DMS79 (cell line): ENCODE measurements at places on chromosomes 7 and 10.

DNA sequence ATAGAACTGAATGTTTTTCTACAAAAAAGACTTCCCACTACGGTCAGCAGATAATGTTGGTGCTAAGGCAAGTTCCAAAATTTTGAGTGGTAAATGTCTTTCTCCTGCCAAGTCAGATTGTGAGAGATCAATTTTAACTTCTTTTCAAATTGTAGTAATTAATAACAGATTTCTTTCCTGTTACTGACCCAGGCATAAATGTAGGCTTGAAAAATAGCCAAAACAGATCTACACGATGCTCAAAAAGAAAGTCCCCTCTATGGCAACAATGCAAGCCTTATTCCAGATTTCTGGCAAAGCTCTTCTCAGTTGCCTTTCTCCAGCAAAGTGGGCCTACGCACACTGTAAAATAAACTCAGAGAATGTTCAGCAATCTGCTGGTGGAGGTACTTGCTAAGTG lies 641.0 kb upstream of the NRP1 start:
- no peak for DNase-seq

DNA sequence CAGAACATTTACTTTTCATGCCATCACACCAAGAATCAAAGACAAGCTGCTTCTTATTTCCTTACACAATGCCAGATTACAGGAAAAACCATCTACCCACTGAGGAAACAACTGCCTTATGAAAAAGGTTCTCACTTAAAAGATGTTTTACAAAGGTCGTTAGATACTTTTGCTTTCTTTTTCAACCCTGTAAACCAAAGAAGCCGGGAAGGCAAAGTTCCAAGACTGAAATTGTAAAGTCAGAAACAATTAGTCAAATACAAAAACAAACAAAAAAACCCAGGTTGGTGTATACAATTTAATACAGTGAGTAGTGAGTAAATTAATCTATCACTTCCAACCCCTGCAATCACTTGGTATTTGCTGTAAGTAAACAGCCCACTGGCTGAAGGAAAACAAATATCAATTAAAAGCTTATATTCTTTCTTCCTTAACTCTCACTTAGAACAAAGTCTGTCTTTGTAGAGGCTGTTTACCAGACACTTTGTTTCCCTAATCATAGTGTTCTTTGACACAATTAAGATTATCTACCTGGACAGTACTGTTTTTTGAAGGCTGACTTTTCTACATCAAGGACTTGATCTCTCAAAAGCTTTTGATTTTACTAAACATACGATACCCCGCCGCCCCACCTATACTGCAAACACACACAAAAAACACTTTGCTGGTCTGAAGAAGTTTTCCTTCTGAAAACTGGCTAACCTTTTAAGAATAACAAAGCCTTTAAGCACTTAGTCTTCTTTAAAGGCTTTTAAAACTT lies 18.1 kb downstream of the ERLIN1 start:
- DNase-seq = no peak

- DNase-seq = no peak
Observed at GRCh38 chr10:75766106-75766505, 334.7 kb downstream of the LRMDA start.

- DNase-seq = no peak
Observed at GRCh38 chr10:119413471-119414080, 128.9 kb downstream of the RGS10 start.

- no peak for DNase-seq
Observed at GRCh38 chr10:13503745-13504463, 24.9 kb downstream of the BEND7 start.

- no peak for DNase-seq
Observed at GRCh38 chr7:121484089-121484763, 88.1 kb upstream of the FAM3C start.

DNA sequence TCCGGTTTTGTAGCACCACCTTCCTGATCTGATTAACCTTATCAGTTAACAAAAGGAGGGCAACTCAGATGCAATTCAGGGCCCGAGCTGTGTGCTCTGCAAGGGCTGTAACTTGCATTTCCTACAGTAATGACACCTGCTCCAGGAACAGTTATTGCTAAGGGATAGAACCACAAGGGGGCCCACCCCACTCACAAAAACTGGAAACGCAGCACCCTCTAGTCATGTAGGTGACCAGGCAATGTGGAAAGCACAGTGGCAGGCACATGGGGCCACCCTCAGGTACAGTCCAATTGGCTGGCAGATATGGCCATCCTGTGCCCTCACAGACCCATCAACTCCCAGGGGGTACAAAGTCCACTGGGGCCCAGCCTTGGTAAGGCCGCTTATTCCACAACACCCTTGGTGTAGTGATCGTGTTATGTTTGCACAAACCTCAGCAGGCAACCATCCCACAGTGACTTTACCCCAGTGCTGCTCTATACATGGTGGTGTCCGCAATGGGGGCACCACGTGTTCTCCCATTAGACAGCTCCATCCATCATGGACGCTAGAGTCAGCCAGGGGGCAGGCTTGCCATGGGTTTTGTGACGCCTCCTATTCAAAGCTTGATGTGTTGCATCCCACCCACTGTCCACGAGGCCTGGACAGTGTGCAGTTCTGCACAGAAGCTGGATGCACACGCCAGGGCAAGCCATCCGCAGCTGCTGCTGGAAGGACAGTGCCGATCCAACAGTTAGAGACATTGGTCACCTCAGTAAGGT lies 9.4 kb downstream of the RNF133 start:
- DNase-seq = no peak

GRCh38 chr7:15559416-15559928 lies 2.3 kb downstream of the AGMO start:
- DNase-seq = no peak

DNA sequence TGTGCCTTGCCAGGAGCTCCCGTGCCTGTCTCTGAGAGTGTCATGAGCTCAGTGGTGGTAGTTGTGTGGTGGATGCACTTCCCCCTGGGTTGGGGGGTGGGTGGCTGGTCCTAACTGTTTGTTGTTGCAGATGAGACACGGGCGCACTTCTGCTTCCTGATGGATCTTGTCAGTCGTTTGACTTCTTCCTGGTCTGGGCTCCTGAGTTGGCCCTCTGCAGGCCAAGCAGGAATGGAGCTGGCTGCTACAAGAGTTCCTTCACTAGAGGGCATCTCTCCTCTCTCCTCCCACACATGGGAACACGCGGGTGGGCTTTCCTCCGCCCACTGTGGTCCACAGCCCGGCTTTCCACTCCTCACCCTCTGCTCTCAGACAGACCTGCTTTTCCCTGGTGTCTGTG lies 82.0 kb downstream of the BMS1 start:
- DNase-seq = no peak

GRCh38 chr7:84783141-84783778 lies 403.6 kb downstream of the SEMA3D start:
- peak; percentile 3 for DNase-seq

DNA sequence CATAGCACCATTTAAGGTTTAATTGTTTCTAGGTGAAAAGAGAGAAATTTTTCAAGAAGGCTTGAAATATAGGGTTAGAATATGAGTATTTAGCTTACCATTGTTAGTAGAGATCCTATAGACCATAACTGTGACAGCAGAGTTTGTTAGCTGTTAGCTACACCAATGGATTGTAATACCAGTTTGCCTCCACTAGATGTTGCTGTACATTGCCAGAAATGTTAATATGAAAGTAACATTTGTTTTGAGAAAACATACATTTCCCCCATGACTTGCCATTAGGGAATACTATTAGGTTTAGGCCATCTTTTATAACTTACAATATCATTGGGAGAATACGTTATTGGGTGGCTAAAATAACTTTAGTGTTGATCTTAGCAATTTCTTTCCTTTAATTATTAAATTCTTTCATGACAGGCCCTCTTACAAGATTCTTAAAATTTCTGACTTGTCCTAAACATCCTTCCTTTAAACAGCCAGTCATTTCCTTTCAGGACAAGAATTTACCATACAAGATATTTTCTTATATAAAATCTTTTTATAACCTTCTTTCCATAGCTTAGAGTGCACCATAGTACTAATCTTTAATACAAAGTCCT lies 39.5 kb downstream of the ZNF117 start:
- peak; percentile 20 for DNase-seq

DNA sequence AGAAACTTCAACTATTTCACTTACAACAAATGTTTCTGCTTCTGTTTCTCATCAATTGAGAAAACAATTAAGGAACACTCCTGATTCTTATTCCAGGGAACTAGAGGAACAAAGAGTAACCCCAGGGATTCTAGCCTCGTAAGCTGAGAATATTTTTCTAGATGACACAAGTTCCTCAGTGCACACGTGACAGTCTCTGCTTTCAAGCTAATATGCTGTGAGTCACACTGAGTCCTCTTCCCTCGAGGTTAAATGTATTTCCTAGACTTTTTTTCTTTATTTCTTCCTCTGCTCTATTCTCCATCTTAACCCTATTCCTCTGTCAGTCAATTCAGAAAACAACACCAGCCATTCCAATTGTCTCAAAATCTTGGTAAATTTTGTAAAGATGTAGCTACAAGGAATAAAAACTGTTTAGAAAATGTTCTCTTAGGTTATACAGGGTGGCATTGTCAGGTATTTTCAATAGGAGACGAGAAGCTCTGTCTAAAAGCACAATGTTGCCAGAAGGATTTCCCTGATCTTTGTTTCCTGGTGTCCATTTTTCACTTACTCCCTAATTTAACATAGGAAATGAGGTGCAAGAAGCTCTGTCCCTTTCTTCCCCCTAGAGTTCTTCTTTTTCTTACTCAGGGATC lies 5.8 kb upstream of the C1GALT1 start:
- no peak for DNase-seq

DNA sequence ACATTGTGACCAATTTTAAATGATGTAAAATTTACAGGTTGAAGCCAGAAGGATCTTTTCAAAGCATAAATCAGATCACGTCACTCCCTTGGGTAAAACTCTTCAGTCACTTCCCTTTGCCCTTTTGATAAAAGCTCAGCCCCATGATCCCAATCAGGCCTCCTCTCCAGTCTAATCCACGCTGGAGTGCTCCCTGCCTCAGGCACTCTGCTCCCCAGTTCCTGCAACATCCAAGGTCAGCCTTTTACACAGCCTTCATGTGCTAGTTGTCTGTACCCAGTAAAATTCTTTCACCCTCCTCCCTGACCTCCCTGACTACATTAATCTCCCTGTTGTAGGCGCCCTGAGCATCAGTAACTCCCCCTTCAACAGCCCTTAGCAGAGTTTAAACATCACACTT lies 14.1 kb downstream of the ELMO1 start:
- no peak for DNase-seq

GRCh38 chr7:108875139-108875538 lies 305.5 kb downstream of the DNAJB9 start:
- no peak for DNase-seq

DNA sequence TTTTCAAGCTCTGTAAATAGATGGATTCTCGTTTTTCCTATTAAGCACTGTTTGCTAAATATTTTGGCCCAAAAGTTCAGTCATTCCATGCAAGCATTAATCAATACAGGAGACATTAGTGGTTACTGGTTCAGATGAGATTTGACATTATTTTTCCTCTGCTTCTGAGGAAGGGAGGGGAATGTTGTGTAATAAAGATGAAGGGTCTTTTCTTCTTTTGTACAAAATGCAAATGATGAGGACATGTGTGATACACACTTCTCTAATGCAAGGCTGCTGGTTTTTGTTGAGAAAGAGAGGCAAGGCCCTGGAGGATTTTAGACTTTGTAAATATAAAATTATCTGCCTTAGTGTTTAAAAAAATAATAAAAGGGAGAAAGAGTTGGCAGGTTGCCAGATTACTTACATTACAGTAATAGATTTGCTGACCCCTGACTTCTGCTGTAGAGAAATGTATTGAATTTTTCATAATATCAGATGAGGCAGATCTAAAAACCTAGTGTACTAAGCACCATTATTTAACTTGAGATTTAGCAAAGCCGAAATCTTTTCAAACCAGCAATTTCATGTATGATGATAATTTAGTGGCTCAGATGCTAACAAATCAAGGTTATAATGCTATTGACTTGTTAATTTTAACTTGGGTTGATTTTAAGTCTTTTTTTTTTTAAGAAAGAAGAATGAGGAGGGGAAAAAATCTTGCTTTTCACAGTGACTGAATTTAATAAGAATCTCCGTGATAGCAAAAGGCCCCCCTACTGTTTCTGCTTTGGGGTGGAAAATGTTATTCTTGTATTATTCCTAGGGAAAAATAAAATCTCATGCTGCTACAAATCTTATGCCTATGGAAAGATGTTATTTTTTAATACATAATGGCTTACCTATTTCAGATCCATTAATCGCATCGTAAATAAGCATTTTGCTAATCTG lies 180.1 kb downstream of the ARID5B start:
- DNase-seq = no peak

- DNase-seq = no peak
Observed at GRCh38 chr10:61135276-61135721, 191.3 kb upstream of the RHOBTB1 start.

- no peak for DNase-seq
Observed at GRCh38 chr7:102837802-102838201, 75.0 kb upstream of the LRRC17 start.

DNA sequence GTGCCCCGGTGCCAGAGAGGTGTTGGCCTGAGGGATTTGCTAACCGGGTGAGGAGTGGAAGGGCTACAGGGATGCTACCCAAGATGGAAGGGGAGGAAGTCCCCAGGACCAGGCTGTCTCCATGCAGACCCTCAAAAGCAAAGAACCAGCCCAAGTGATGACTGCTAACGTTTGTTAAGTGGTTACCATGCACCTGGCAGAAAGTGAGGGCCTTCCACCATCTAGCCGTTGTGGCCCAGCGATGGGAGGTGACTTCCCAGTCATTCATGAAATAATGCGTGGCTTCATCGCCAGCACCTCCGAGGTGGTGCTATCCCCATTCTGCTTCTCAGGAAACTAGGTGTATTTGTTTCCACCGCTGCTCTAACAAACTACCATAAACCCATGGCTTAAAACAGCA lies 86.8 kb upstream of the LANCL2 start:
- no peak for DNase-seq

GRCh38 chr7:141280100-141280499 lies 206.2 kb downstream of the TMEM178B start:
- no peak for DNase-seq

DNA sequence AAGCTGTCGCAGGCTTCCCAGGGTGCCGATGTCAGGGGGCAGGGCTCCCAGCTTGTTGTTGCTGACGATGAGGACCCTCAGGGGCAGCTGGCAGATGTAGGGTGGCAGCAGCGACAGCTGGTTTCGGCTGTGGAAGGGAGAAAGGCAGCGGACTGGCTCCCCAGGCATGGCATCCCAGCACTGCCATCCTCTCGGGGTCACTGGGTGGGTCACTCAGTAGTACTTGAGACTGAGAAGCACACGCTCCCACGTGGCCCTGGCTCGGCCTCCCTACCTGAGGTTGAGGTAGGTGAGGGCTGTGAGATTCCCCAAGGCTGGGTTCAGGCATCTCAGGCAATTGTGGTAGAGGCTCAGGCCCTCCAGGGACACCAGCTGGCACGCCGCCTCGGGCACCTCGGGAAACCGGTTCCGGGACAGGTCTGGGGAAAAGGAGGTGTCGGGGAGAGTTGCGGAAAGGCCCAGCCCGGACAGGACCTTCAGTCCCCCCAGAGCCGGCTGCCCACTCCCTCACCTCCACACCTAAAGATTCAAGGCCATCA lies 3.8 kb downstream of the LRCH4 start:
- peak; percentile 33 for DNase-seq

GRCh38 chr10:47181052-47181849 lies 118.7 kb upstream of the GDF10 start:
- DNase-seq = no peak
